ENCODE measurements at places on chromosomes 11 and 22. TPM values are rescaled to one million over a fixed set of nuclear protein-coding genes. Genes with fewer than 3 reads are reported as not detected.

MUC15 gene
- total RNA-seq: not detected

KCNK7 gene
- 0.68 TPM for total RNA-seq

FADS2 gene
- total RNA-seq: 2.8 TPM

MIOX gene
- total RNA-seq: 0.74 TPM

DDI1 gene
- total RNA-seq: not detected

GPR83 gene
- 0.10 TPM for total RNA-seq

SYT12 gene
- total RNA-seq: 0.87 TPM

LYVE1 gene
- total RNA-seq: not detected

PDGFD gene
- 6.0 TPM for total RNA-seq

ESAM gene
- total RNA-seq: 0.49 TPM

OR6T1 gene
- not detected for total RNA-seq

CYTH4 gene
- 24.8 TPM for total RNA-seq
